ENCODE measurements at places on chromosomes 5 and 9. TPM values are rescaled to one million over a fixed set of nuclear protein-coding genes. Genes with fewer than 3 reads are reported as not detected.

The CDKN2A gene
- 4.6 TPM for polyA plus RNA-seq

The ESM1 gene
- 0.11 TPM for polyA plus RNA-seq

The RRAGA gene
- polyA plus RNA-seq = 82.1 TPM

The GCNT4 gene
- 2.7 TPM for polyA plus RNA-seq

GRCh38 chr9:95112436-95113280 is 204.9 kb downstream of the FANCC start:
- no peak for DNase-seq
